ENCODE measurements at places on chromosomes 3 and 15.

DNA sequence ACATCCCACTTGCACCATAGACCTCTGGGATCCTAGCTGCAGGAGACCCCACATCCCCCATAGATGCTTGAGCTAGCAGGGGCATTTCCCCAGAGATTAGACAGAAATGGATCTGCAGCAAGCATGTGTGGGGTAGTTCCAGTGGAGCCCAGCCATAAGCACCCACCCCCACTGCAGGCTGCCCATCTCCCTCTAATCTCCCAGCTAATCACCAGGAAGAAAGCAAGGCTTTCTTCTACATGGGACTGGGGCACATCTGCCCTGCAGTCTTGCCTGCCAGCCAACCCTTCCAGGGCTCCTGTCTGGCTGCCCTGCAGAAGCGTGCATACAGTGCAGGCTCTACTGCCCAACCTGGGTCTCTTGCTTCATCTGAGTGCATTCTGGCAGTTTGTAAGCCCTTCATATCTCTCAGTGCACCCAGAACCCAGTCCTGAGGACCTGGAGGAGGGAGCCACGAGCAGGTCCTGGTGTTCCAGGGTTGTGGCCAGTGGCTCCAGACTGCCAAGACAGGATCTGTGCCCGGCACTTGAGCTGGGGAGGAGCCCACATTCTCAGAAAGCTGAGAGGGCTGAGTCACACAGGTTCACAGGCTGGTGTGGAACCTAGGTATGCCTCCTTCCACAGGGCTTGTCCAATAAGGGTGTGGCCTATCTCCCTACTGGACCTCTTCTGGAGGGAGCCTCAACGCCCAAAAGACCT, 49.9 kb upstream of the IGSF11 start:
- no peak for DNase-seq

- no peak for DNase-seq
Measured at GRCh38 chr15:79804838-79805237, 92.0 kb downstream of the MTHFS start.

DNA sequence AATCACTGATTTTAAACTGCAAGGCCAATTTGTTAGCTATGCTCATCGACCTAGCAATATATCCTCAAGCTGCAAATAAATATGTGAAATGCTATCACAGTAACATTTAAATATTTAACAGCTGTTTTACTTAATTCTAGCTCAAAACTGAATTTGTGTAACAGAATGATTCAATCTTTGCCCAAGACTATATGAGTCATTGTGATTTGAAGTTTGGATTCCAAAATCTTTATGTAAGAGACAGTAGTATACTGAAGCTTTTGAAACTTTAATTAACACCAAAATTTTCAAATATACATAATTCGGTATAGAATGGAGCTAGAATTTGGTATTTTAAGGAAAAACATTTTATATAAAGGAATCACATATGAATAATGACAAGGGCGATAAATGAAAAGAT, 603.0 kb upstream of the ROBO2 start:
- no peak for DNase-seq

DNA sequence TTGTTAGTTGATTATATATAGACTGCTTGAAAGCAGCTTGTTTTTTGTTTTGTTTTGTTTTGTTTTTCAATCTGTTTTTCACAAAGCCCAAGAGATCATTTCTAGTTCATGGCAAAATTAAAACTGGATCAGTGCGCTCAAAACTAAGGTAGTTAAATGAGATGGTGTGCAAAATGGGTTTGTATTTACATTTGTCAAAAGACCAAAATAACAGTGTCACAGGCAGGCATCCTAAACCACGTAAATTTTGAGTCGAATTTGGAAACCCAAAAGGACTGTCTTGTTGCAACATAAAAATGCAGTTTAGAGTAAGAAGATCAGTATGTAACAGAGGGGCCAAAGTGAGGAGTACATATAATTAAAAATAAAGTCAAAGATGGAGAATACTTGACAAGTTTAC, 2.4 kb downstream of the DMXL2 start:
- no peak for DNase-seq

DNA sequence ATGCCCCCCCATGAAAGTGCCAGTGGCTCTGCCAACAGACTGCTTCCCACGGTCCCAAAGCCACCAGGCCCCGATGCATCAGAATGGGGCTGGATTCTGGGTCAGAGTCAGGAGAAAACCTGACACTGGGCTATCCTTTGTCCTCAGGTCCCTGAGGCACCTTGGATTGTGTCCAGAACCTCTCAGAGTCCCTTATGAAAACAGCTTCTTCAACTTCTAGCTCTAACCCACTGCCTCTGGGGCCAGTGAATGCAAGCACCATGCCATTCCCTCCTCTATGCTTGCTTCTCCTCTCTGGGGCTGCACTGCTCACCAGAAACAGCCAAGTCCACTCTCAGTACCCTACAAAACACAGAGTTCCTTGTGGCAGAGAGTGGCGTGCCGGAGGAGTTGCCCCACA, 9.9 kb downstream of the CRABP1 start:
- DNase-seq = no peak

DNA sequence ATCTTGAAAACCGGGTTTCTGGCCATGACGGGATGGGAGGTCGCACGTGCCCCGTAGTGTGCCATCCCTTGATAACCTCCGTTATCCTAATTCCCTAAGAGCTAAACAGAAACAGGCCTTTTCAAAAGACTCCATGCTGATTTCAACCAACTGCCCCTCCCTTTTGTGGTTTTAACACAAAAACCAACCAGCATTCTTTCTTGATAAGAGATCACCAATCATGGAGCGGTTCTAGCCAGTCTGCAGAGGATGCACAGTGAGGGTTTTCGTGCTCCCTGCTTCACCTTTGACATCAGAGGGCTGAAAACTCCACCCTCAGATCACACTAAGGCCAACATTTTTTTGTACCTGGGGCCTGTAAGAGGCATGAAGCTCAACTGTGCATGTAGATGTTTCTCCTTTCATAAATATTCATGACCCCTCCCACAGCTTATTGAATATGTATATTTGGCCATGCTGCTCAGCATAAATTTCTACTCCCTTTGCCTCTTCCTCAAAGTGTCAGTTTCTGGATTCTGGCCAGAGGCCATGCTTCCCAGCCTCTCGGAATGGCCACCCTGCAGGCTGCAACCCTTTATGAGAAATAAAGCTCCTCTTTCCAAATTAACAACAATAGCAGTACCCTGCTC, 41.3 kb downstream of the FAM3D start:
- DNase-seq = no peak

DNA sequence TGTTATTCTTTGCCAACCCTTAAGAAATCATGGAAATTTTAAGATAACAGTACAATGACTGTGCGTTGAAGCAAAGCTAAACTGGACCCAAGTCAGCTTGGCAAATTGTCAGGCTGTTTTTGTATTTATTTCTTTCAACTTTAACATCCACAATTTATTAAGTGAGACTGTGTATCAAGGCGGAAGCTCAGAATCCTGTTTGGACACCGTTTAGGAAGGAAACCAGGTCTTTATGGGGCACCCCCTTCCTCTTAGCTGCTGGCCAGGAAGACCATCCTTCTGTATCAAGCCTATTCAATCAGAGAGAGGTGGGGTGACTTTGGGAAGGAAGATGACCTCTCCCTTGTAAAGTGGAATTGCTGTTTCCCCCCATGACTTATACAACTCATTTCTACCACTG, 166.0 kb downstream of the MCTP2 start:
- DNase-seq = no peak

DNA sequence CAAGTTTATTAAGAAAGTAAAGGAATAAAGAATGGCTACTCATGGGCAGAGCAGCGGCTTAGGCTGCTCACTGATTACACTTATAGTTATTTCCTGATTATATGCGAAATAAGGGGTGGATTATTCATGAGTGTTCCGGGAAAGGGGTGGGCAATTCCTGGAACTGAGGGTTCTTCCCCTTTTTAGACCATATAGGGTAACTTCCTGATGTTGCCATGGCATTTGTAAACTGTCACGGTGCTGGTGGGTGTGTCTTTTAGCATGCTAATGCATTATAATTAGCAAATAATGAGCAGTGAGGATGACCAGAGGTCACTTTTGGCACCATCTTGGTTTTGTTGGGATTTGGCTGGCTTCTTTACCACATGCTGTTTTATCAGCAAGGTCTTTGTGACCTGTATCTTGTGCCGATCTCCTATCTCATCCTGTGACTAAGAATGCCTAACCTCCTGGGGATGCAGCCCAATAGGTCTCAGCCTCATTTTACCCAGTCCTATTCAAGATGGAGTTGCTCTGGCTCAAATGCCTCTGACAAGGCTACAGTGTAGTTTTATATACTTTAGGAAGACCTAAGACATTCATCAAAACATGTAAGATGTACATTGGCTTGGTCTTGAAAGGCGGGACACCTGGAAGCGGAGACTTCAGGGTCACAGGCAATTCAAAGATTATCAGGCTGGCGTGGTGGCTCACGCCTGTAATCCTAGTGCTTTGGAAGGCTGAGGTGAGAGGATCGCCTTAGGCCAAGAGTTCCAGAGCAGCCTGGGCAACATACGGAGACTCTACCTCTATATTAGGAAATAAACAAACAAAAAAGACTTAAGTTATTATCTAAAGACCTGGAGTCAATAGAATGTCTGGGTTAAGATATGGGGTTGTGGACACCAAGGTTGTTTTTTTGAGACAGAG, 3.2 kb upstream of the BLOC1S6 start:
- no peak for DNase-seq

GRCh38 chr3:48548729-48549705, 7.6 kb downstream of the PFKFB4 start:
- DNase-seq = peak; percentile 79

GRCh38 chr3:189748046-189748445, 116.9 kb downstream of the TP63 start:
- DNase-seq = no peak

- DNase-seq = no peak
Measured at GRCh38 chr3:5811016-5811415, 623.5 kb downstream of the EDEM1 start.

- DNase-seq = no peak
Measured at GRCh38 chr3:189512039-189512438, 119.2 kb upstream of the TP63 start.

DNA sequence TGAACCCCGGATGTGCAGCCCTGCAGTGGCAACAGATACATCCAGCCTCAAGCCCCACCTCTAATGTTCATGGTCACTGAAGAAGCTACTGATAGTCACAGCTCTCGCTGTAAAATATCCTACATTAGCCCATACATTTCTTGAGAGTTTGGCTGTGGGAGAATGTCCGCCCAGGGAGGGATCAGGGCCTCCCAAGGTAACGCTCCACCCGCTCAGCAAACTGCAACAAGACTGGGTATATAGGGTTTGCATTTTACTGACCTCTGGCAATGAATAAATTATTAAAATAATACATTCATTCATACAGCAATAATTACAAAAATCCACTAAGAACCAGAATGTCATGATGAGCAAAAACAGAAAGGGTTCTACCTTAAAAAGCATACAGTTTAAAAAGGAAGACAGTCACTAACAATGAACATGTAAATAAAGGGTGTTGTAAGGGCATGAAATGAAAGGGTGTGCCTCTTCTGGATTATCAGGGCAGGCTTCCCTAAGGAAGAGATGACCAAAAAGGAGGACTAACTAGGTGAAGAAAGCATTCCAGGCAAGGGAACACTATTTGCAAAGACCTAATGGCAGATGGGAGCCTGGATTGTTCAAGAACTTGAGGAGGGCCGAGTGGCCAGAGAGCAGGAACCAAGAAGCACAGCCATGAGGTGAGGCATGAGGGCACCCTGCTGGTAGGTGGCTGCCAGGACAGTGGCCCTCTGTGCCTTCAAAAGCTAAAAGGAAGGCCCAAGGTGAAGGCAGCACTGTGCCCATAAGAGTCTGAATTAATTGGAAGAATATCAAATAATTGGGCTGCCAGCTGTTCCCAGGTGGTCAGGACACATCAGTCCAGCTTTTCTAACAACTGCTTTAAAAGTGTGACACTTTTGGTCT, 28.1 kb upstream of the CTDSPL start:
- DNase-seq = no peak

GRCh38 chr3:117193390-117193789, 483.8 kb downstream of the TUSC7 start:
- DNase-seq = no peak

DNA sequence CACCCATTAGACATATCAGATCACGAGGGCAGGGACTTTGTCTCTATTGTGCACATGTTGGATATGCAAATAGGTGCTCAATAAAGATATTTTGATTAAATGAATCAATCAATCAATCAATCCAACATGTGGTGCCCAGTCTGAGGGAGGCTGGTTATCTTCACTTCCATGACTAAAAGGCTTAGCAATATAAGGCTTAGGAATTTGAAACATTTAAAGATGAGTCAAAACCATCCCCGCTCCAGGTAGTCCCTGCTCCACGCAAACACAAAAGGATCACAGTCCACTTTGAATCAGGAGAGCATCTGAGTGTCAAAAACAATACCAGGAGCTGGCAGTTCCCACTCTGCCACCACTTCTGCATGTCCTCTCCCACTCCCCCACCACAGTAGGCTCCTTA, 25.8 kb upstream of the PRICKLE2 start:
- DNase-seq = no peak

DNA sequence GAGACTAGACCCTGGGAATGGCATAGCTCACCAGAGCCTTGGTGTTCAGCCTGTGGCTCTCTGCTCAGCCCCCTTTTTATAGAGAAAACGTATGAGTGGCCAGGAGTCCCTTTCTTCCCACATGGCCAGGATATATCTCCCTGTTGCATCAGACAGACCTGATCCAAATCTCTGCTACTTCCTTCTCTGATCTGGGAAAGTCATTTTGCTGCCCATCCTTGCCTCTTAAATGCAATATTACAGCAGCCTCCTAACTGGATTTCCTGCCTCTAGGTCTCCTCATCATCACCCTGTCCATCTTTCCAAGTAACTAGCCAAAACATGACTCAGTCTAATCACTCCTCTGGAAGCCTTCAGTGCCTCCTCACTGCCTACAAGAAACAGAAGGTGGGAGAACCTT, 42.9 kb downstream of the CTDSPL start:
- no peak for DNase-seq

DNA sequence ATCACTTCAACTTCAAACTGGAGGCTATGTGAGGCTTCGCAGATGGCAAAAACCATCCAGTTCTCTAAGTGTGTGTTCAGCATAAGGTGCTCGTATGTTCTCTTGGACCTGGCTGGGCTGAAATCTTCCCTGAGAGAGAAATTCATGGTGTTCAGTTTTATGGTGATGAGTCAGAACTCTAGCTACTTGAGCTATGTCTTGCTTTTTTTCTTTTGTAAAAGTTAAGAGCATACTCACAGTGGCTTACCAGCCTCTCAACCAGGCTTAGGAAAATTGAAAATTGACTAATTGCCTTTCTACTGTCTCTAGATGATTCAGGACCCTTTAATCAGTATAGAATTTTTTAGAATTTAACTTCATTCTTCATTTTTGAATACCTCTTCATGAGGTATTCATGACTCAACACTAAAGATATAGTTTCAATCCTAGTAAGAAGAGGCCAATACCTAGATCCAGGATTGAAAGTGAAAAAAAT, 617.5 kb downstream of the TBL1XR1 start:
- no peak for DNase-seq

GRCh38 chr3:184696697-184697096, 15.2 kb downstream of the MAGEF1 start:
- peak; percentile 34 for DNase-seq

DNA sequence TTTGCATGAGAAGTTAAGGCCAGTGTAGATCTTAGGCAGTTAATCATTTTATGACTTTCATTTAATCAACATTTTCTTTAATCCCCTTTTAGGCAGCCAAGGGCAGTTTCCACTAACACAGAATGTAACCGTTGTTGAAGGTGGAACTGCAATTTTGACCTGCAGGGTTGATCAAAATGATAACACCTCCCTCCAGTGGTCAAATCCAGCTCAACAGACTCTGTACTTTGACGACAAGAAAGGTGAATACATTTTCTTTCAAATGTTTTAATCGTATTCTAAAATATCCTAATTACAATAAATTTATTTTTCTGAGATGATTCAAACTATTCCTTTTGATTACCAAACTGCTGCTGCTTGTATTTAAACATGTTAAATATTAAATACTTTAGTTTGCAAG, 843.2 kb downstream of the CADM2 start:
- no peak for DNase-seq

GRCh38 chr3:71629711-71630110, 46.2 kb upstream of the FOXP1 start:
- DNase-seq = no peak
